Myocyte (in vitro differentiated cells): ENCODE measurements at places on chromosomes 3 and 15. TPM values are rescaled to one million over a fixed set of nuclear protein-coding genes. Genes with fewer than 3 reads are reported as not detected.

The MASP1 gene
- not detected in 2 replicates for total RNA-seq

The CFAP20DC gene
- 1.8 TPM in 2 replicates for total RNA-seq

The INSYN1 gene
- 0.32 and 0.73 TPM in 2 replicates for total RNA-seq

The GOLGA6D gene
- not detected in 2 replicates for total RNA-seq

The PTPRG gene
- total RNA-seq, result 23.7 and 28.4 TPM in 2 replicates

The PRSS50 gene
- total RNA-seq, result 0.45 and 0.68 TPM in 2 replicates

The OTOL1 gene
- total RNA-seq, result not detected in 2 replicates

The NR2E3 gene
- not detected in 2 replicates for total RNA-seq

The FEZF2 gene
- not detected in 2 replicates for total RNA-seq

The EFCC1 gene
- total RNA-seq, result 1.6 and 4.6 TPM in 2 replicates

GRCh38 chr15:76663529-76663928 is 241.6 kb downstream of the SCAPER start:
- DNase-seq, result no peak

DNA sequence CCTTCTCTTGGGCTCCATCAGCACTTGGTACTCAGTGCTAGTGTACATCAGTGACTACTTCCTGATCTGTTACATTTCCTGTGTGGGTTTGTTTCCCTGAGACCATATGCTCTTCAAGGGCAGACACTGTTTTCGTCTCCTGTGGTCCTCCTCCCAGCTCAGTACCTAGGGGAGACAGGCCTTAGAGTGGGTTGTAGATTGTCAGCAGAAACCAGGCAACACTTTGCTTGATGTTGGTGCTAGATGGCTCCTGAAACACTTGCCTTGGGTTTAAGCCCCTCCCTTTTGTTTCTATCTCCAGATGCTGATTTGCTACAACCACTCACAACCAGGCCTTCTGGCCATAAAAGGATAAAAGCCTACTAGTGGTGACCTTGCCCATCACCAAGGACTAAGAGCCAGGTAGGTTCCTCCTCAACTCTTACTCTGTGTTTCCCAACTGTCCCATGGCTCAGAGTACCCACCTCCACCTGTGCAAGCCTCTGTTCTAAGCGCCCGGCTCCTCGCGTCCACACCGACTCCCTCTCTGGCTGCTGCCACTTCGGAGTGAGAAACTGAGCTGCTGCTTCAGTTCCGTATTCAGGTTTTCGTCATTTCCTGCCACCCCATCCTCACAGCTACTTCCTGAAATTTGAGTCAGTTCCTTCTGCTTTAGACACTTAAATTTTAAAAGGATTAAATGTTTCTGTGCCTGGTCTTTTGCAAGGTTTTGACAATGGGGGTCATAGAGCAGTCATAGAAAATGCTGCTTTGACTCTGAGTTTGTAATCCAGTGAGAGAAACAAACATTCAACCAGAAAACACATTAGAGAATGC is at the start of gene HCLS1:
Gene HCLS1 (minus strand): TSS at position 548 of the 816 bp plus-strand sequence. CDS start 2,556 bp downstream, outside the sequence.
- DNase-seq, result no peak

DNA sequence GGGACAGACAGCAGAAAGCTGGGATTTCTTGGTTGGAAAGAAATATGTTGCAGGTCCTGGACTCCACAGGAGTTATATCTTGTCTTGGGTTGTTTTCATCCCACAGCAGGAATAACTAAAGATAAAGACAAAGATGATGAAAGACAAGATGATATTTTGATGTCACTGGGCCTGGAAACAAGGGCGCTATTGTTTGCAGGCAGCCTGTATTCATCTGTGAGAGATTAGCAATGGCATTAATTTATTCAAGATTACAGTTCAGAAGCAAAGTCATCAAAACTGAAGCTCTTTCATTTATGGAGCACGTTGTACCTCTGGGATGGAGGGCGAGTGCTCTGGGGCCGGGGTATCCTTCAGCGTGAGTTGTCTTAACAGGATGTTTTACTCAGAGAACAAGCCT is 213.8 kb downstream of the LRTM1 start:
- no peak for DNase-seq

DNA sequence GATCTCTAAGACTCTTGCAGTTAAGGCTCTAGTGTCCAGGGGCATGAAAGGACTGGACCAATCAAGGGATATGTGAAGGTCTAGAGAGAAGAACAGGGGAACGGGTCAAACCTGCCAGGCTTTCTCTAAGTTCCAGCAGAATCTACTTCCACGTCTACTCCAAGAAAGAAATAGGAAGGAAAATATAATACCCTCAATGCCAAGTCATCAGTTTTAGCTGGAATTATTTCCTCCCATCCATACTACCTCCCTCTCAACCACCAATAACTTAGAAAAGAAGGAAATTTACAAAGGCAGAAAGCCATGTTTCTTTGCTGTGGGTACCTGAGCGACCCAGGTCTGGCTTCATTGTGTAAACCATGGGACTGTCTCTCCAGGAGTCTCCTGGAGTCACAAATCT is 7.8 kb downstream of the SHC4 start:
- no peak for DNase-seq

GRCh38 chr3:132343018-132343612 is 25.9 kb downstream of the ACP3 start:
- peak; percentile 55 for DNase-seq

GRCh38 chr3:184716622-184717398 is 4.9 kb upstream of the MAGEF1 start:
- peak; percentile 65 for DNase-seq

GRCh38 chr3:52225452-52226228 is at the start of gene TLR9:
Gene TLR9 (minus strand): TSS chr3:52225645. CDS start chr3:52225529, 116 bp downstream.
- no peak for DNase-seq

- DNase-seq, result no peak
These were observed 514.9 kb upstream of the DPPA4 start for GRCh38 chr3:109852283-109852682.

GRCh38 chr3:186940967-186941366 is 10.6 kb downstream of the ST6GAL1 start:
- no peak for DNase-seq

DNA sequence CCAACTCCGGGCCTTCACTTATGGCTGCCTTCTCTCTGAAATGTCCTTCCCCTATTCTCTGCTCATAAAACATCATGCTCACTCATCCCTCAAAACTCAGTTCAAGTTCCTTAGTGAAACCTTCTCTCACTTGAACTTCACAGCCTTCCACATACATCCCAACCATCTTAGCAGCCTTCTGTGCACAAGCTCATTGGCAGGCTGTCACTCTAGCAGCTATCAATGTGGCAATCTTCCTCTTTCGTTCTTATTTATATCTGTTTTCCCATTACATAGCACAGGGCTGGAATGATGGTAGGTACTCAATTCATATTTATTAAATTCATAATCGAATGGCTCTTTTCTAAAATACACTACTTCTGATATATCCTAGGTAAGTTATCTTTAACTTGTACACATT is 66.4 kb upstream of the MCTP2 start:
- no peak for DNase-seq

DNA sequence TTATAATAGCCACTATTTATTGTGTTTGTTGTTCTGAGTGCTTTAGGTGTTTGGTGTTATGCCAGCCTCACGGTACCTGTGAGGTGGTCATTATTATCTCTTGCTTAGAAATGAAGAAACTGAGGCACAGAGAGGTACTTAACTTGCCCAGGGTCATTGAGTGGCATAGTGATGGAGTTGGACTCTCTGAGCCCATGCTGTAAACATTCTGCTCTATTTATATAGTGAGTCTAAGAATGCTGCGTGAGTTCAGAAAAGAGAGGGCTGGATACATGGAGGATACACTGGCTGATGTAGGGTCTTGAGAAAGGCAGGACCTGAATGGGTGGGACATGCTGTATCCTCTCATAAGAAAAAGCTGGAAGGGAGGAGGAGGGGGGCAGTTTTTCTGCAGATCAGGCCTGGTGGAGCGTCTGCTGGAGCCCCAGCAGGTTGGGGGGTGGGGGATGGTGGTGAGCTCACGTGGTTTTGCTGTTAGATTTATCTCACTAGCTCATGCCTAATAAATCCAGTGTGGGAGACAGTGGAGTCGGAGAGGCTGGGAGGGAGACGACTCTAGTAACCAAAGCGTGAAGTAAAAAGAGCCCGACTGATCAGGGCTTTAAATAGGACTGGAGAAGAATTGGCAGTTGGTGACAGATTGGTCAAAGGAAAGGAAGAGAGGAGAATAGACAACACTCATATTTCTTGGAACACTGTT is 16.0 kb downstream of the MED12L start:
- peak; percentile 14 for DNase-seq

DNA sequence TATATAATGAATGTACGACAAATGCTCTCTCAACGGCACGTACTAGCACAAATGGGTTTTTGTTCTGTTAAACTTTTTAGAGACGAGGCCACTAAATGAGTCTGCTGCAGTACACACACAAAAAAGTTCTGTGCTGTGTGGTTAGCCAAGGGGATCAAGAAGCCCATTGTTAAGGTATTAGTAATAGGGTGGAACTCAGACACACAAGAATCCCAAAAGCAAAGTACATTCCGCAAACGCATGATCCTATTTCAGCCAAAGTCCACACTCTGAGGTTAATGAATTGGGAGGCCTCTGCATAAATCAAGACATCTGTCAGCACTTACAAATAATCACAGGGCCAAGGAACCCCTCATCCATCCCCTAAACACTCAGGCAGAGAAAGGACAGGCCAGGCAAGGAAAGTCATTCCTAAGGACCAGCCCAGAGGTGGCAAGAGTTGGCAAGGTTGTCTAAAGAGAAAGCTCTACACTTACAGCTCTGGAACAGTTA is 12.1 kb downstream of the OSBPL10 start:
- peak; percentile 96 for DNase-seq

DNA sequence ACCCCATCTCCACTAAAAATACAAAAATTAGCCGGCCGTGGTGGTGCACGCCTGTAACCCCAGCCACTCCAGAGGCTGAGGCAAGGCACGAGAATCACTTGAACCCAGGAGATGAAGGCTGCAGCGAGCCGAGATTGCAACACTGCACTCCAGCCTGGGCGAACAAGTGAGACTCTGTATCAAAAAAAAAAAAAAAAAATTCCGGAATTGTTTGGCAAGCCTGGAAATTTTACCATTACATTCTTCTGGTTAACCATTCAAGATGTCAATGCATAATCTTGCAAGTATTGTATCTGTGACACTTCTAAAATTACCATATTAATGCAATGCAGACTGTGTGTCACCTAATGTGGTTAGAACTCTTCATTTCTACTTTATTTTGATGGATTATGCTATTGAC is 67.0 kb downstream of the CSNK1G1 start:
- peak; percentile 6 for DNase-seq

DNA sequence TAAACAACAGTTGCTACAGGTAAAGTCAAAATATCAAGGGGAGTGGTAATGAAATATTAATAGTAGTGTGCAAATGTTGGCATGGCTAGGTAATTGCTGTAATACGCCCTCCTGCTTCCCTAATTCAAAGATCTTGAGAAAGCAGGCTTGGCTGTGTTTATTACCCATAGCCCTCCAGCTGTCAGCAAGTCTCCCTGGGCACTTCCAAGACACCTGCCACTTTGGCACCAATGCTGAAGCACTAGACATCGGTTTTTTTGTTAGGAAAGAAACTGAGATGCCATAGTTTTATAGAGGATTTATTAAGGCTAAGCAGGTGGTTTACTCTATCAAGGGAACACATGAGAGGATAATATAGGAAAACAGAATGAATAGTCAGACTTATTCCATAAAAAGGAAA is 64.4 kb downstream of the P2RY1 start:
- DNase-seq, result peak; percentile 56

GRCh38 chr15:77516786-77517185 is 96.1 kb downstream of the HMG20A start:
- no peak for DNase-seq

DNA sequence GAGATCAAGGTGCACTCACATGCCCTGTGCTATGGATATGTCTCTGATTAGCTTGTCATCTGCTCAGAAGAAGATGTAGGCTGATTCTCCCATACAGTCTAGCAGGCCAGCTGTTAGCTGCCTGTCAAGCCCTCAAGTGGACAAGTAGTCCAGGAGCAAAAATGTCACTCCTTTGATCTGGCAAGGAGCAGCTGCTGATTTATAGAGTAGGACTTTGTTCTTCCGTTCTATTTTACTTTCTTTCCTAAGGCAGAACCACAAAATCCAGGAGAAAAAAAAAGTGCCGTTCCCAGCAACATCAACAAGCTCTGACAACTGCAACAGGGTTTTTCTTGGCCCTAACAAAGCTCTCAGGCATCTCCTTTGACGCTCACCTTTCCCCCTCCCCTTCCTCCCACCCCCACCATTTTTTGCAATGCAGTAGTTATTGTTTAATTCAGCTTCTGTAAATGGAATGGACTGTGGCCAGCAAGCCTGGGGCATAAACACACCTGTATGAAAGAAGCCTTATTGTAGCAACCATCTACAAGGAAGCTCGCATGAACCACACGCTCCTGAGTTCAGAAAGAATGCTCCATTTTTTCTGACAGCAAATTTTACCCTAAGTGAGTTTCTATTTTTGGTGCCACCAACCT is 196.3 kb downstream of the MEIS2 start:
- DNase-seq, result peak; percentile 80

- DNase-seq, result peak; percentile 76
These were observed 140.8 kb downstream of the SMAD6 start for GRCh38 chr15:66842710-66843441.

DNA sequence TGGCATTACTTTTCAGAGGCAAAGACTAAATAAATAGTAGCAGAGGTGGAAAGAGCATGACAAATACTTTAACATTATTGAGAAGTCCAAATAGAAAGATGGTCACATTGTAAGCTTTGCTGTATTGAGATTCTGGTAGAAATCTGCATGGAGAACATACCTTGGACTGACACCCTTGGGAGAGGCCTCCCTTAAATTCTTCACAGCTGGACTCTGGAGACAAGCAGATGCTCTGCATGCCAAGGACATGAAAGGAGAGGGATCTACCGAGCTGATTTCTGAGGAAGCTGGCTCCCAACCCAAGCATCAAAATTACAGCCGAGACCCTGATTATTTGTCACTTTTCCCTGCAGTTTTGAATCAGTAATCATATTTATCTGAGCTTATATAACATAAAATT is 212.5 kb upstream of the COL8A1 start:
- DNase-seq, result no peak

DNA sequence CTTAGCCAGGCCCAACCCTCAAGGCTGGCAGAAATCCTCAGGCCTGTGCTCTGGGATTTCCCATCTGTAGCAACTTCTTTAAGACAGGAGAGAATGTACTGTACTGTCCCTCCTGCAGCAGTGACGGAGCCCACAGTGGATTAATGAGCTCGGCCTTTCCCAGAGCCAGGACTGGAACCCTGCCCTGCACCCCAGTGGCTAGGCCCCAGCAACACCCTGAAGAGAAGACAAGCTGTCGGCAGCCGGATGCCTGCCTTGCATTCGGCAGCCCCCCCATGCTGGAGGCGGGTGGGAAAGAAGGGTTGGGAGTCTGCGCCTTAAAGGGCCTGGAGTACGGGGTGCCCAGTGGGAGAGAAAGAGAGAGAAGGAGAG is 32.0 kb downstream of the KLHL25 start:
- no peak for DNase-seq

- DNase-seq, result no peak
These were observed 49.3 kb downstream of the HES1 start for GRCh38 chr3:194185221-194185620.

- no peak for DNase-seq
These were observed 12.9 kb upstream of the APEH start for GRCh38 chr3:49661281-49661680.
